ENCODE measurements at places on chromosomes 2 and 18. TPM values are rescaled to one million over a fixed set of nuclear protein-coding genes. Genes with fewer than 3 reads are reported as not detected.

Gene LBX2
- polyA plus RNA-seq: 0.22 TPM

Gene NIFK
- 74.0 TPM for polyA plus RNA-seq

Gene LYG1
- polyA plus RNA-seq: 1.7 TPM

Gene ALK
- 0.04 TPM for polyA plus RNA-seq

Gene EDAR
- polyA plus RNA-seq: 6.2 TPM

Gene UGT1A5
- polyA plus RNA-seq: not detected

Gene NOP58
- polyA plus RNA-seq: 120 TPM

Gene AQP12B
- polyA plus RNA-seq: not detected

Gene SCN9A
- 17.7 TPM for polyA plus RNA-seq

Gene TMEM163
- polyA plus RNA-seq: 4.8 TPM
